ENCODE measurements at places on chromosomes 16 and 17. TPM values are rescaled to one million over a fixed set of nuclear protein-coding genes. Genes with fewer than 3 reads are reported as not detected.

DNA sequence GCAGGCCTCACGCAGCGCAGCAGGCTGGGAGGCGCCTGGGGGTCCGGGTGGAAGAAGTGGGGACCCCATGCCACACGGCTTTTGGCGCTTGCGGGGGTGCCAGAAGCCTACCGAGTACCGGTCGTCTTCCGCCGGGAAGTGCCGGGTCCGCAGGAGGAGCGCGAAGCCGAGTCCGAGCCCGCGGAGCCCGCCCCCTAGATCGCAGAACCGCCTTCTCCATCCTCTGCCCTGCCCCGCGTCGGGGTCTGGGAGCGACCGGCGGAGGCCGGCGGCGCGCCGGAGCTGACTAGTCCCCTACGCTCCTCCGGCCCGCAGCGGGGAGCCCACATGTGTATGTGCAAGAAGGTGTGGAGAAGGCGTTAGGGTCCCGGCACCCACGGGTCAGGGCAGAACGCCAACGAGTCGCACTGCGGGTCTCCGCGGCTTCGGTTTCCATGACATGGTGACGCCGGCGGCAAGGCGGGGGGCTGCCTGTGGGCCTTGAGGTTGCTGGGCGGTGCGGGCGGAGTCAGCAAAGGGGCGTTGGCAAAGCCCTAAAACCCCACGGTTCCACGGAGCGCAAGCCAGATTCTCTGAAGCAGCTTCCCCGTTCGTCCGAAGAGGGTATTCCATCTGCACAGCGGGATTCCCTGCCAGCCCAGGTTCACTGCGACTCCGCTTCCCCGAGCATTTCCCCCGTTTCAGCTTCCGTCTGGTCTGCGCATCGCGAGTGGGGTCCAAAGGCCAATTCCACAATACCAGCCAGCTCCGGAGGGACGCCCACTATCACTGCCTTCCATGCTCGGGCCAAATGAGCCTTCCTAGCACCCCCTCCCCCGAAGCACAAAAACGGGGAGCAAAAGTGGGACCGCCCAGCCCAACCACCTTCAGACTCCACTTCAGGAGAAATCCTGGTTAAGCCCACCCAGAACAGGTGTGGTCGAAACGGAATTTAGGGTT lies 2.3 kb upstream of the LHX1 start:
- DNase-seq = no peak

Gene RCVRN
- total RNA-seq = not detected

Gene DHRS7C
- total RNA-seq = not detected

- DNase-seq = no peak
Observed at GRCh38 chr17:36198831-36199465, 2.4 kb upstream of the CCL3L1 start.

Gene ABCC6
- total RNA-seq = 0.14 TPM

GRCh38 chr17:80782536-80783427 lies 208.9 kb upstream of the CHMP6 start:
- no peak for DNase-seq

- no peak for DNase-seq
Observed at GRCh38 chr16:84093879-84094270, 22.9 kb downstream of the MBTPS1 start.

Gene EXOC3L1
- 2.2 TPM for total RNA-seq

DNA sequence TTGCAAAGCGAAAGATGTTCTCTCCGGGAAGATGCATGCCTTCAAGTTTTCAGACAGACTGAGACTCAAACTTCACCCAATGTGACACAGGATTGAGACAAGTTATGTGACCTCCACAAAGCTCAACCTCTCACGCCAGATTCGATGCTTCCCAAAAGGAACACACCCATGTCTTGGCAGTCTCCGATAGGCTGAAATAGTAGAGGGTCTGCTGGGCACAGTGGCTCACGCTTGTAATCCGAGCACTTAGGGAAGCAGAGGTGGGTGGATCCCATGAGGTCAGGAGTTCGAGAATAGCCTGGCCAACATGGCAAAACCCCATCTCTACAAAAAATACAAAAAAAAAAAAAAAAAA lies 22.1 kb downstream of the ZFHX3 start:
- DNase-seq = no peak

DNA sequence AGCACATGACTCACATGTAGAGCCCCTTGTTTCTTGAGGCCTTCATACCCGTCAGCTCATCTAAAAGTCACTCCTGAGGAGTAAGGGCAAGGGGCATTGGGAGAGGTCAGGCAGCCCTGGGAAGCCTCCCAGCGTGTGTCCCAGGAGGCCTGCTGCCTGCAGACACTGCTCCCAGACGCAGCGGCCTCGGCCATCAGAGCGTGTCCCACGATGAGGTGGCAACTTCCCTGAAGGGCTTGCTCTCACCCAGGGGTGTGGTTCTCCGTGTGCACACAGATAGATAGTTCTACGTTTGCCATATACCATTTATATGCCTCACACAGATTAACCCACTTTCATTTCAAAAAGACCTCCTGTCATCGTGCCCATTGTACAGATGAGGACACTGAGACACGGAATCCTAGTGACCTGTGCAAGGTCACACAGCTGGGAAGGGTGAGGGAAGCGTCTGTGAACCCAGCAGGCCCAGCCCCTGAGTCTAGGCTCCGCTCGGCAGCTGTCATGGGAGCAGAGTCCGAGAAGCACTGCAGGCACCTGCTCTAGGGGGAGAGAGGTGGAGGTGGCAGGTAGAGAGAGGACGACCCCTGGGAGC lies 8.3 kb downstream of the TUBB3 start:
- no peak for DNase-seq

Data from pulmonary artery endothelial cell (primary cell).